Omental fat pad (tissue), 4 donors: ENCODE measurements at places on chromosomes 1 and 21.

DNA sequence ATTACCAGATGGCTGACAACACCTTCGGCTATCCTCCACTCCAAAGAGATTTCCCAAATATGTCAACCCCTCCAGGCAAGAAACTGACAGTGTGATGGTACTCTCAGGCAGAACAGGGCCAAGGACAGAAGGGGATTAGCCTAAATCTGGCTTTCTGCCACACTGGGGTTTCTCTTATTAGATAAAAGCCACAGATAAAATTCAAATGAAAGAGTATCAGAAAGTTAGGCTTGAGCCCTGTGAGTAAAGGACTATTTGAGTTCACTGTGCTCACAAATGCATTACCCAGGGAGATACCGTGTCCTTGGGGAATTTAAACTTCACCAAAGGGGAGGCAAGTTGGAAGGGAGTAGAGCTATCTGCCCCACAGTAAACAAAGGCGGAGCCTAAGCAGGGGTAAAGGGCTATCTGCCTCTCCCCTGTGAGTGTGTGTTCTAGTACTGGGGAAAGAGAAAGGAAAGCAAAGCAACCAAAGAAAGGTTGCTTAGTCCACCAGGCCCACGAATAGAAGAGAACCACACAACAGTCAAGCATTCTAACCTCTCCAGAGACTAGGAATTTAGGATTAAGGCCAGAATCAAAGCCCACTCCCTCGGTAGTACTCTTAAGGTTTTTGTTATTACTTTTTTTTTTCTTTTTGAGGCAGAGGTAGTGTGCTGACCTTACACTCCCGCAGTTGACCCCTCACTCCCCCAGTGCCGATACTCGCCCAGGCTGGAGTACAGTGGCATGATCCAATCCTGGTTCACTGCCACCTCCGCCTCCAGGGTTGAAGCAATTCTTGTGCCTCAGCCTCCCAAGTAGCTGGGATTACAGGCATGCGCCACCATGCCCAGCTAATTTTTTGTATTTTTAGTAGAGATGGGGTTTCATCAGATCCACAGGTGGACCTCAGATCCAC is 12.7 kb downstream of the TPM3 start:
- DNase-seq: no peak

DNA sequence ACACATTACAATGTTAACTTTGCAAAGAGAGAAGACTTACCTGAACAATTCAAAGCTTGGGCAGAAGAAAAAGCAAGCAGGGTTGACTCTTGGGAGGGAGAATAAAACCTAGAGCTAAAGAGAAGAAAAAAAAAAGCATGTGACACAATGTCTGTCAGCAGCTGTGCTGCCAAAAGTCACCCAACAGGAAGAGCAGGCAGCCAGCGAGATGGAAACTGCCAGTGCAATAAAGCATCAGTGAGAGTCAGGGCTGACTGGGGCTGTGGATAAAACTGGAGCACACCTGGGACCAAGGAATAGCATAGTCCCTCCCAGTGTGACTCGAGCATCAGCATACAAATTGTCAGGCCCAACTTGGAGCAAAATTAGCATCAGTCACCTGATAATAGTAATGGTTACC is 65.0 kb upstream of the SLC22A15 start:
- no peak for DNase-seq

- no peak for DNase-seq
These were observed 1.3 kb upstream of the SLC6A17 start for GRCh38 chr1:110148961-110149360.

GRCh38 chr21:37408464-37409193 is 42.1 kb downstream of the DYRK1A start:
- DNase-seq: no peak

DNA sequence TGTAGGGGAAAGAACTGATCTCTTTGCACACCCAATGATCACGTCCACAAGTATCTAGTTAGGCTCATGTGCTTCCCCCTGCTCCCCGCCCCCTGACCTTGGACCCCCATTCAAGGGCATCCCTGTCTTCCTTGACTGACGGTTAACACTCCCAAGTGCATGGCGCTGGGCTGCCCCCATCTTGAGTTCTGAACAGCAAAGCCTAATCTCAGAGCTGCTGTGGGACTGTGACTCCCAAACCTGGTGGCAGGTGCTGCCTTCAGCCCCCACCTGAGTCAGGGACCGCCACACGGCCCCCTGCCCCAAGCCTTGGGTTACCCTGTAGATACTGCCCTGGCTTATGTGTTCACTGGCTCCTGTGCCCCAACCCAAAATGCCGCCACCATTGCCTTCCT is 925 bp downstream of the TNNI1 start:
- no peak for DNase-seq

GRCh38 chr1:204751480-204751879 is 65.9 kb upstream of the LRRN2 start:
- DNase-seq: no peak

- no peak for DNase-seq
These were observed 262.9 kb upstream of the DUSP10 start for GRCh38 chr1:222004784-222005183.

GRCh38 chr1:207799989-207800648 is 48.3 kb downstream of the CD46 start:
- DNase-seq: no peak

DNA sequence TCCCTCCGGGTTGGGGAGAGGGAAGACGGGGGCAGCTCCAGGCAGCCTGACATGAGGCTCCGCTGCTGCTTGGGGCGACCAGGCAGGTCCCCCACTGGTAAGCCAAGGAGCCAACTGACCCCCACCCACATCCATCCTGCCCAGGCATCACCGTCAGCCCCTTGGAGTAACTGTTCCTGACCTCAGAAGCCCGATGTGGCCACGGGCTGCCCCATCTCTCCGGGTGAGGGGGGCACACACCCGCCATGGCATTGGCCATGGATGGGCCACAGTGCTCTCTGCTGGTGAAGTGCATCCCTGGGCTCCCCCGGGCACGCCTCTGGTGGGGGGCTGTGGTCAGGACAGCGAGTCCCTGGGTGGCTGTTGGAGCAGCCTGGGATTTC is 100.0 kb downstream of the CRYAA start:
- DNase-seq: no peak

DNA sequence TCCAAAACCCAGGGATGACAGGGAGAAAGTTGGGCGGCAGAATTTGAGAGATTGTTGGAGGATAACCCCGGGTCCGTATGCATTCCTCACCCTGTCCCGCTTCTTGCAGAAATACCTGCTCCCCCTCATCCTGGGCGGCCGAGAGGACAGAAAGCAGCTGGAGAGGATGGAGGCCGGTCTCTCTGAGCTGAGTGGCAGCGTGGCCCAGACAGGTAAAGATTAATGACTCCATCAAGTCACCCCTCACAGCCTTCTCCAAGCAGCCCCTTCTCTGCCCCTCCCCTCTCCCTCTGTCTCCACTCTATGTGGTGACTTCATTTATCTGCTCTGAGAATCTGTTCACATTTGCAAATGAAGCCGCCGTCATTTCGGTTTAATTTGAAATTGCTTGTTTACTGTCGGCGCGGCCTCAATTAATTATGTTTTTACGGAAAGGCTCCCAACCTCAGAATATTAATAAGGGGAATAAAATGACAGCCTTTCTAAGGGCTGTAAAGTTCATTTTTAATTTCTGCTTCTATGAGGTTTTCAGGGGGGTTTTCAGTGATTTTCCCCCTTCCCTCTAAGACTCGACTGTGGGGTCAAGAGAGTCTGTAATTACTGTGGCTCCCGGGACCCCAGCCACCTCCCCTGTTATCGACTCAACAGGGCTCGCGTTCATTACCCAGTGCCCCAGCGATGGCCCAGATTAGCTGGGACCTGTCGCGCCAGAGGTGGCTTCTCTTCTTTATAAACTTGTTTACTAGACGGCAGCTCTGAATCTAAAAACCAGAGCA is 148.3 kb downstream of the PEX14 start:
- DNase-seq: no peak

- DNase-seq: no peak
These were observed 61.7 kb downstream of the LGR6 start for GRCh38 chr1:202255343-202255742.
